Activated gamma-delta T cell treated with Interleukin-2 at 50 U/mL for 16 hours (primary cell): ENCODE measurements at places on chromosomes 2 and 18.
A peak's percentile ranks its signal among the peaks of the same experiment; 100 is the strongest.

DNA sequence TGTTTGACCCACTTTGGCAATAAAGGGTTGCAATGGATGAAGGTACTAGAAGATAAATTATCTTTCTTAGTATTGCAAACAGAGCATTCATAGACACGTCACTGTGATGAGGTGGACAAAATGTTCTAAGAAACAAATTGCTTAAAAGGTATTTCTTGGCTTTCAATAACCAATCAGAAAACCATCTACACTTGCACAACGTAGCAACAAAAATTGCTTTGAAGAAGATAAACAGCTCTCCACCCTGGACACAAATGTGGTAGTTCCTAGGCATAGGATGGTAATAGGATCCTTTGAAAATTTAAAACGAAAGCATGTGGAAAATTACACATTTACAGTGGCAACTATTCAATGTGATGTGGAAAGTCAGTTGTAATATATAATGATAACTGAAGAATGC, 439.9 kb upstream of the ETAA1 start:
- no peak for DNase-seq

GRCh38 chr2:1814616-1815015, 70.3 kb upstream of the PXDN start:
- no peak for DNase-seq

GRCh38 chr2:228654707-228655106, 473.2 kb upstream of the SPHKAP start:
- no peak for DNase-seq

DNA sequence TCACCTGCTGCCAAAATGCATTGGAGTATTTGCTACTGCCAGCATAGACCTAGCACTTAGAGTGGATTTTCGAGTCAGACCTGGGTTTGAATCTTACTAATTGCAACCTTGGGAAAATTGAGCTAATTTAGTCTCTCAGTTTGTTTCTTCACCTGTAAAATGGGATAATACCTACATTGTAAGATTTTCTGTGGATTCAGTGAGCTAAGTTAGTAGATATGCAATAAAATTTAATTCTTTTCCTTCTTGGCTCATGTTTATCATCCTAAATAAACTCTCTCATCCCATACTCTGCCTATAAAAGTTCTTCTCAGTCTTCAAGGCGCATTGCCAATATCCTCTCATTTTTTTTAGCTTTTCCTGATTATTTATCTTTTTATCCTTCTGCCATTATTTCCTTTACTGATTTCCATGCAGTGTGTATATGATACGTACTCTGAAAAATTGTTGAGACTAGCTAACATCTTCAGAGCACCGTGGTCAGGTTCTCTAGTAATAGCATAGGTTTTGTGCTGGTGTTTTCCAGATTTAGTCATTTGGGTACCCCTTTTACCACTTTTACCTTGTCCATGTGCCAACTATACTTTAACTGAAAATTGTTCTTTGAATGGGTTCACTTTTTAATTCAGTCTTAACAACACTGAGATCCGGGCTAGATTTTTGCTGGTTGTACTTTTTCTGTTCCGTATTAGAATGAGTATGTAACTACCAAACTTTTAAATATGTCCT, 7.3 kb downstream of the CEP192 start:
- DNase-seq = no peak

GRCh38 chr2:149871091-149871885, 283.7 kb upstream of the MMADHC start:
- no peak for DNase-seq

GRCh38 chr2:31071741-31072140, 66.5 kb downstream of the GALNT14 start:
- DNase-seq = no peak

DNA sequence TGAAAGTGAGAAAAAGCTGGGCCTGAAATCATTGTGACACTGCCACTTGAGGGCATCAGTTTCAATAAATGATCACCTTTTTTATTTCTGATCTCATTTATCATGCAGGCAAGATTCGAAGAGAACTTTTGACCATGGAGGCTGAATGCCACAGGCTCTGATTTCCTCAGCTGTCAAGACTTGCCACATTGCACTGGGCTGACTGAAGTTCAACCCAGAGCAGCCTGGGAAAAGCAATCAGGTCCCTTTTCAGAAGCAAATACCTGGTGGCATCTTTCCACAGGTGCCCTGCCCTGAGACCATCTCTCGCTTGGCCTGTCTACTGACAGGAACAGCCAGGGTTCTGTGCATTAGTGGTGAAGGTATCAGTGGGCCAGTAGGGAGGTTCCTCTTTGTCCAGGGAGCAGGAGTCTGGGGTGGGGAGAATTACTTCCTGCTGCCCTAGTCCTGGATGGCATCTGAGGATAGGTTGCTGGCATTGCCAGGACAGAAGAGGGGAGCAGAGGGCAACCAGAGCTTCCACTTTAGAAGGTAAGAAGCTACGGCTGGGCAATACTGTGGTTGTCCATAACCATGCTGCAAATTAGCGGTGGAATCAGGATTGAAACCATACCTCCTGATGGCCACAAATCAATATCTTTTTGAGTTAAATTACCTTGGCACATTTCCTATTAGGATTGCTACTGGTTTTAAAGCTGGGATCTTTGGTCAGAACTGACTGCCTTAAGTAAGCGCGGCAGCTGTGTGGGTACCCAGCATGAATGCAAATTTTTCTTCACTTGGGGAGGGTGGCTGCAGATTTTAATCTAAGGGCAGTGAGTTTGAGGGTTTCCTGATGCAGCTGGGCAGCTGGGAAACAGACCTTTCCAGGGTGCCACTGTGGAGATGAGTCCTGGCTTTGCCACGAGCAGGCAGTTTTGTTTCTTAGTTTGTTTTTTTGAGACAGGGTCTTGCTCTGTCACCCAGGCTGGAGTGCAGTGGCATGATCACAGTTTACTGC, 394.5 kb downstream of the ALK start:
- DNase-seq = no peak

GRCh38 chr2:28404086-28404485, 11.4 kb downstream of the FOSL2 start:
- DNase-seq = no peak

DNA sequence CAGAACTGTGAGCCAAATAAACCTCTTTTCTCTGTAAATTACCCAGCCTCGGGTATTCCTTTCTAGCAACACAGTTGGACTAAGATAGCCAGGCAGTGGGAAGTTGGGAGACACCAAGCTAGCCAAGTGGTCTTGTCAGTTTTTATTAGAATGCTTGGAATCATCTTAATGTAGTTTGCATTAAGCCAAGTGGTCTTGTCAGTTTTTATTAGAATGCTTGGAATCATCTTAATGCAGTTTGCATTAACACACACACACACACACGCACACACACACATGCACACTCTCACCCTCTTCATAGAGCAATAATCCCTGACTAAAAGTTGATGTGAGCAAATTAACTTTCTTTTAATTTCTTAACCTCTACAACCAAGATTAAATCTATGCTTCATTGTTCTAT, 151.5 kb downstream of the VAPA start:
- no peak for DNase-seq

DNA sequence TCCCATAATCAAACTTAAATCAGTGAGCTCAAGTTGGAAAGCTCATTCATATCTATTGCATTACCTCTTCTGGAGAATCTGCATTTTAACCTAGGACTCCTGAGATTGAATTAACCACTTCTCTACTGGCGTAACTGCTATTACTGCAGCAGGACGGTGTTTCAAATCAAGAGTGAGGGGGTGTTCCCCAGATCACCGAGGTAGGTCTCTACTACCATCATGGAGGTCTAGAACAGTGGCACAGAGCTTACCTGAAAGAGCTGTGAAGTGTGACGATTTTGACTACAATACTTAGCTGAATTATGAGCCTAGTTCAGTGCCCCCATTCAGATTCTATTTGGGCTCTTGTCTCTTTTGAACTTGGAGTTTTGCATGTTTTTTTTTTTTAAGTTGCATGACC, 119.5 kb downstream of the POLE4 start:
- no peak for DNase-seq

- DNase-seq = no peak
Observed at GRCh38 chr2:2876331-2877221, 501.0 kb downstream of the EIPR1 start.

DNA sequence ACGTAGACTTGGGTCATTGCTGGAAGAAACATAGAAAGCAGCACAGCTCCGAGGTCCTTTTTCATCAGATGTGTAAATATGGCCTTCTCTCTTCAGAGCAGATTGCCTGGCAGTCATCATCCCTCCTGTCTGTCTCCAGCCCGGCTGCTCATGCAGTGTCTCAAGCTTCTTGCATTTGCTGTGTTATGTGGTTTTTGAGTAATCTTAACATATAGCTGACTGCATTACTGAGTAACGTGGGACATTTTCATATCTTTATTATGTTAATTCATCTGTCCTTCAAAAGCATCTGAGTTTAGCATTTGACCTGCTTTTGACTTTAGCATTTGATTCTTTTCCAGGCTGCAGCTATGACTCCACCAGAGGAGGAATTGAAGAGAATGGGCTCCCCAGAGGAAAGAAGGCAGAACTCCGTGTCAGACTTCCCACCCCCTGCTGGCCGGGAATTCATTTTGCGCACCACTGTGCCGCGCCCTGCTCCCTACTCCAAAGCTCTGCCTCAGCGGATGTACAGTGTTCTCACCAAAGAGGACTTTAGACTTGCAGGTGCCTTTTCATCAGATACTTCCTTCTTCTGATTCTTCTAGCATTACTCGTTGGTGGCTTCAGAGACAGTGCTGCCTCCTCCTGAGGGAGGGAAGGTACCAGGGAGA, 116.2 kb downstream of the RAB3GAP1 start:
- no peak for DNase-seq

GRCh38 chr2:108938077-108938710, 50.8 kb downstream of the EDAR start:
- no peak for DNase-seq

DNA sequence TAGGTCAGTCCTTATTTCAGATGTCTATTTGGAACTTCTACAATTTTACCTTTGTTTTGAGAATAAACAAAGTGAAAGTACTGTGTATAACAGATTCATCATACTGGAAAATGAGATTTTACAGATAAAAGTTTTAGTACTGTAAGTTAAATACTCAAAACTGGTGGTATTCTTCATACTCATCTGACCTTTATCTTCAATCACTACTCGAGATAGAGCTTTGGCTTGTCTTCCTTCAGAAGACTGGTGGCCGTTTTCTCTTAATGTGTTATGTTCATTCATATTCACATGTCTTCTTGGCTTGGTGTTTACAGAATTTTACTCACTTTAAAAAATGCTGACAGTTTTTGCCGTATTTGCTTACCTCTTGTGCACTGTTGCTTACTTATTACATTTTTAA, 2.1 kb downstream of the SPOPL start:
- no peak for DNase-seq

DNA sequence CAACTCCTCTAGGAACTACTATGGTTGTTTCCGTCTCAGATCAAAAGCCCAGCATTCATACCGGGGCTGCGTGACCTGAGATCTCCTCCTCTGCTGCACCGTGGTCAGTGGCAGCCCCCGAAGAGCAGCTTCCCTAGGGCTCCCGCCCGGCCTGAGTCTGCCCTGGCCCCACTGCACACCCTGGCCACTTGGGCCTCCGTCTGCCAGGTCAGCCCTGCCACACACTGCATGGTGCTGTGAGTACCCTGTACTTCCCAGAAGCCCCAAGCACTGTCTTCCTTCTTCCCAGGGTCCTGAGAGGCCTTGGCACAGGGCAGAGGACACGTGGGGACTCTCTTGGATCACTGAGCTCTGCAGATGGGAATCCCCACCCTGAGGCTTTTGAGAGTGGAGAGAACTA, 81.5 kb upstream of the GPC1 start:
- DNase-seq = no peak

GRCh38 chr2:111698743-111699554, 185.0 kb downstream of the ANAPC1 start:
- DNase-seq = peak; percentile 55

GRCh38 chr2:239290618-239291474, 110.0 kb downstream of the HDAC4 start:
- no peak for DNase-seq

GRCh38 chr2:80126596-80127189, 177.9 kb downstream of the LRRTM1 start:
- DNase-seq = no peak

GRCh38 chr2:137316075-137316474, 550.7 kb downstream of the THSD7B start:
- DNase-seq = no peak

DNA sequence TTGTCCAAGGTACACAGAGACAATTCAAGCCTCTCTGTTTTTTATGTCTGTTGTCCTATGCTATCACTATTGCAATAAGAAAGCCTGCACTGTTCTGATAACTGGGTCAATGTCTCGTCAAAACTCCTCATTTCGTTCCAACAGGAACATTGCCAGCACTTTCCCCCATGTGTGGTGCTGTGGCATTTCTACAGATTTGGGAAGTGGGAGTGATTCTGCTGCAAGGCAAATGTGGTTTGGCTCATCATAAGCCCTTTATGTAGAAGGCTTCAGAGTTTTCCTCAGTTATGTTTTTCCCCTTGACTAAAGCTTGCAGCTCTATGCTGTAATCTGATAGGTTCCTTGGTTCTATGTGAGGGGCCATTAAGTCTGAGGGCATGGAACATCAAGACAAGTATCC, 324.1 kb upstream of the TCF4 start:
- no peak for DNase-seq

GRCh38 chr18:8519102-8519501, 90.1 kb upstream of the RAB12 start:
- no peak for DNase-seq

DNA sequence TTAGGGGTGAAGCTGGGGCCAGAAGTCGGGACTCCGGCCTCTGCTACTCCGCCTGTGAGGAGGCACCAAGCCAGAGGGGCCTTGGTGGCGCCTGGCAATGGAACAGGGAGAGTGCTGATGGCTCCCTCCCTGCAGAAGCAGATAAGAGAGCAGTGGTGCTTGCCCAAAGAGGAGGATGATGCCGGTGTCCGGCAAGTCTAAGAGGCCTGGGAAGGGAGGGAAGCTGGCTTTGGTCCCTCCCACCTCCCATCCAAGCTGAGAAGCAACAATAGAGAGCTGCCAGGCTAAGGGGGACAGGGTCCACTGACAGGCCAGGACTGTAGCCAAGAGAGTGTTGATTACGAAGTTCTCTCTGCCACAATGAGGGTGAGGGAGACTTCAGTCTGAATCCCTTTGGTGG, 479.5 kb downstream of the TNS1 start:
- DNase-seq = no peak

- DNase-seq = no peak
Observed at GRCh38 chr2:213015387-213016165, 135.8 kb downstream of the IKZF2 start.

DNA sequence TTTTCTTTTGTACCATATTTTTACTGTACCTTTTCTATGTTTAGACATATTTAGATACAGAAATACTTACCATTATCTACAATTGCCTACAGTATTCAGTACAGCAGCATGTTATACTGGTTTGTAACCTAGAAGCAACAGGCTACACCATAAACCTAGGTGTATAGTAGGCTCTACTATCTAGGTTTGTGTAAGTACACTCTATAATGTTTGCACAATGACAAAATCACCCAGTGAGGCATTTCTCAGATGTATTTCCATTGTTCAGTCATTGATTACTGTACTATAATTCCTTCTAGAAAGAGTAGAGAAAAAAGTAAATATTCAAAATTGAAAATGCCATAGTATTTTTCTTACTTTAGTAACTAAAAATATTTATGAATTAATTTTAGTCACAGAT, 490.1 kb upstream of the REG3G start:
- DNase-seq = no peak
